ENCODE measurements at places on chromosomes 6 and 20.

DNA sequence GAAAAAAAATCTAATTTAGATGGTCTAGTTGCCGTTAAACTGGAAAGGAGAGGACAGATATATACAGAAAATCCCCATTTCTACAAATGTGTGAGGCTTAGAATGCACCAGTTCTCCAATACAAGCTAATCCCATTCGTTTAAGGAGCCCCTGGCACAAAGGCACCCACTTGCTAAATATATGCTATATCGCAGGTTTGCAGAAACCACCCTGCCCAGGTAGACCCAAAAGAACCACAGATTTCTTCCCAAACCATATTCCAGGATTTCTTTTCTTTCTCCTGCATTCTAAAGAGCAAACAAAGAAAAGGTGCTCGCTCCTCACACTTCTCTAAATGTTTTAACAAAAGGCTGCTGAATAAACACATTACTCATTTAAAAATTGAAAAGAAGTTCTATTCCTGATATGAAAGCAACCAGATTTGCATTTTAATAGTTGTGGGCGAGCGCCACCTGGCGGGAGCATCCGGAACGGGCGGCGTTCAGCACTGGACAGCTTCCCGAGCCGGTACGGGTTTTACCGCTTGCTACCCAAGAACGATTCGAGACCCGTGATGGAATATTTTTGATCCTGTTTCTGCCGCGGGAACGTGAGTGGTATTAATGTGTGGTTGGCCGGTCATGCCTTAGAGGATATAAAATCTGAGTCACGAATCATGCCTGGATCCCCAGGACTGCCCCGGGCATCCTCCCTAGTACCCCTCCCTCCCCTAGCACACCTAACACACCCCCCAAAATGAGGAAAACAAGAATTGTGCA, 2.1 kb downstream of the PTPRT start:
- peak; percentile 13 for DNase-seq

DNA sequence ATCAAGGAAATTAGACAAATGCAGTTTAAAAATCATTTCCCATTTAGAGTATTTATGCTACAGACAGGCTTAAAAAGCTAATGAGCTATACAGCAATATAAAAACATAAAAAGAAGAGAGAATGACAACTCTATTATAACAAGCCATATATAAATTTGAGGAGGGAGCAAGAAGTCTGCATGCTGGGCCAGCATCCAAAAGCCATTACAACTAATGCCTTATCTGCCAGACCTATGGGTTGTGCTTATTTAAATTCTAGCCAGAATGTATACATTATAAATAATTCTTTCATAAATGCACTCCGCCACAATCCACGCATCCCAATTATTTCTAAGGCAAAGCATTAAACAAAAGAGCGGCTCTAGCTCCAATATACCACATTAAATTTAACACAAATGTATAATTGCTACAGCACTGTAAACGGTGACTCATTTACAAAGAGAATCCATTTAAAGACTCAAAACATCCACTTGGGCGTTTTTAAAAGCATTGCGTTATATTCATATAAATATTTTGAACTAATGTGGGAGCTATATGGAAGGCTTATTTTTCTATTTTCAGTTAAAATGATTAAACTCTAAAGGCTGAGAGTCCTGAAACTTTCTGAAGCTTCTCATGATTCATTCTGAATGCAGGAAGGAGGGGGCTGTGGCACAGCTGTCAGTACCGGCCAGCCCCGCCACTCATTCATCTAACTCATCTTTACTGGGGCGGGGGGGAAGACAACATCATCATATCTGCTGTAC, 37.7 kb upstream of the RAB22A start:
- no peak for DNase-seq

DNA sequence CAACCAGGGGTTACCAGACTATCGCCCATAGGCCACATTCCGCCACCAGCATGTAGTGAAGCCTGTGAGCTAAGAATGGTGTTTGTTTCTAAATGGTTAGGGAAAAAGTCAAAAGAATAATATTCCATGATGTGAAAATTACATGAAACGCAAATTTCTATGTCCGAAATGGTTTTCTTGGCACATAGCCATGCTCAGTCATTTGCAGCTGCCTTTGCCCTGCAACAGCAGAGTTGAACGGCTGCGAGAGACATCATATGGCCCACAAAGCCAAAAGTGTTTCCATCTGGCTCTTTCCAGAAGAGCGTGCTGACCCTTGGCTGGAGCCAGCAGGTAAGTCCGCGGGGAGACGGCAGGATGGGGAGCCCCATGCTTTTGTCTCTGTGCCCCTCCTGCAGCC, 60.7 kb downstream of the FAM120B start:
- DNase-seq, result no peak

- no peak for DNase-seq
Observed at GRCh38 chr6:128256095-128256494, 264.3 kb downstream of the PTPRK start.

DNA sequence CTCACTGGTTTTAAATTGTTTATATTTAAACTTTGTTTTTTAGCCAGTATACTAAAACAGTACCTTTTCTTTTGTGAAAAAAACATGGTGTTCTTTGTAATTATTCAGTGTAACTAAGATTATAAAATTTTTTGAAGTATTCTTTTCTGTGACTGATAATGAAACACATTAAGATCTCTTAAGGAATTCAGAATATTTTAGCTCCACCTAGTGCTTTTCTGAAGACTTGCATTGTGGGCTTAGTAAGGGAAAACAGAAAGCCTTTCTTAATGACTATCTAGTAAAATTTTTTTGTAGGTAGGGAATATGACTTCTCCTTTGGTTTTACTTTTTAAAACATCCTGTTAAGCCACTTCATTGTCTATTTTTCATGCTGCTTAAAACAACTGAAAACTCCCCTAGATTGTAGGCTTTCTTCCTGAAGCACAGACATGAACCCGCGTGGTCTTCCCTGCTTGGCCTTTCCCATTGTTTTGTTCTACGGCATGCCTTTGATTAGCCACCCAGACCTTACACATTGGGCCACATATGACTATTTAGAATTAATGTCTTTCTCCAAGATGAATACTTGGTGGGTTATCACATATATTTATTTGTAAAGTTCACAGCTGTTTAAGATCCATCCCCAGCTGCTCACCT, 72.1 kb downstream of the AFDN start:
- DNase-seq, result peak; percentile 17

GRCh38 chr6:170230520-170231292, 60.2 kb downstream of the DLL1 start:
- no peak for DNase-seq

GRCh38 chr20:62051546-62052255, 14.0 kb downstream of the TAF4 start:
- DNase-seq, result no peak

DNA sequence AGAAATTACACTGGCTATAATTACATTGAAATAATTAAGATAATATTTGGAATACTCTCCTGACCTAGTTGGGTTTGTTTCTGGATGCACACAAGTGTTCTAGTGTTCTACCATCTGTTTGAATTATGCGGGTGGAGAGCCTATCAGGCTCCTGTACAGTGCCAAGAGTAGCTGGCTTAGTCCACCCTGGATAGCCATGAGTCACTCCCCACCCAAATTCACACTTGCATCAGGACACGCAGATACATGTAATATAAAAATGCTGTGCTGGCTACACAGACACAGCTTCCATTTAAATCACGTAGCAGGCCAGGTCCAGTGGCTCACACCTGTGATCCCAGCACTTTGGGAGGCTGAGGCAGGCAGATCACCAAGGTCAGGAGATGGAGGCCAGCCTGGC, 686.2 kb upstream of the SLC35B3 start:
- no peak for DNase-seq

DNA sequence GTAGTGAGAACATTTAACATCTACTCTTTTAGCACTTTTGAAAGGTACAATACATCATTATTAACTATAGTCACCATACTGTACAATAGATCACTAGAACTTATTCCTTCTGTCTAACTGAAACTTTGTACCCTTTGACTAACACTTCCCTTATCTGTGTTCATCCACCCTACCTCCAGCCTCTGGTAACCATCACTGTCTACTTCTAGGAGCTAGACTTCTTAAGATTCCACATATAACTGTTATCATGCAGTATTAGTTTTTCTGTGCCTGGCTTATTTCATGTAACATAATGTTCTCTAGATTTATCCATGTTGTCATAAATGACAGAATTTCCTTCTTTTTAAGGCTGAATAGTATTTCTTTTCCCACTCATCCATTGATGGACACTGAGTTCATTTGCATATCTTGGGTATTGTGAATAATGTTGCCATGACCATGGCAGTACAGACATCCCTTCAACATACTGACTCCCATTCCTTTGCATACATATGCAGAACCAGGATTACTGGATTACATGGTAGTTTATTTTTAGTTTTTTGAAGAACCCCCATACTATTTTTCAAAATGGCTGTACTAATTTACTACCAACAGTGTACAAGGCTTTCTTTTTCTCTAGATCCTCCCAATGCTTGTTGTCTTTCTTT, 135.7 kb downstream of the MOXD1 start:
- no peak for DNase-seq
